ENCODE measurements at places on chromosomes 13 and 19.

- DNase-seq = peak; percentile 98
Measured at GRCh38 chr19:2032296-2032941, 16.9 kb upstream of the BTBD2 start.

GRCh38 chr19:40756502-40757110 lies 5.6 kb downstream of the SNRPA start:
- DNase-seq = no peak

- peak; percentile 60 for DNase-seq
Measured at GRCh38 chr19:33948651-33949335, 152.1 kb downstream of the KCTD15 start.

- DNase-seq = peak; percentile 37
Measured at GRCh38 chr13:114116734-114117133, 15.7 kb downstream of the RASA3 start.

GRCh38 chr13:101317986-101318523 lies 98.3 kb downstream of the NALCN start:
- peak; percentile 74 for DNase-seq

GRCh38 chr19:38587562-38587961 lies 30.2 kb downstream of the MAP4K1 start:
- no peak for DNase-seq

DNA sequence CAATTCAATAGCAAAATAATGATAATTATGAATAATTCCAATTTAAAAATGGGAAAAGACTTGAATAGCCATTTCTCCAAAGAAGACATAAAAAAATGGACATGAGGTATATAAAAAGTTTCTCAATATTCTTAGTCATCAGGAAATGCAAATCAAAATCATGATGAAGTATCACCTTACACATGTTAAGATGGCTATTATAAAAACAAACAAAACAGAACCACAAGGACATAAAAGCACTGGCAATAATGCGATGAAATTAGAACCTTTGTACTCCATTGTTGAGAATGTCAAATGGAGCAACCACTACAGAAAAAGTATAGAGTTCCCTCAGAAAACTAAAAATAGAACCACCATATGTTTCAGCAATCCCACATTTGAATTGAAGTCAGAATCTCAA lies 1186.1 kb downstream of the SLITRK5 start:
- no peak for DNase-seq
